ENCODE measurements at places on chromosomes 2 and 18.

DNA sequence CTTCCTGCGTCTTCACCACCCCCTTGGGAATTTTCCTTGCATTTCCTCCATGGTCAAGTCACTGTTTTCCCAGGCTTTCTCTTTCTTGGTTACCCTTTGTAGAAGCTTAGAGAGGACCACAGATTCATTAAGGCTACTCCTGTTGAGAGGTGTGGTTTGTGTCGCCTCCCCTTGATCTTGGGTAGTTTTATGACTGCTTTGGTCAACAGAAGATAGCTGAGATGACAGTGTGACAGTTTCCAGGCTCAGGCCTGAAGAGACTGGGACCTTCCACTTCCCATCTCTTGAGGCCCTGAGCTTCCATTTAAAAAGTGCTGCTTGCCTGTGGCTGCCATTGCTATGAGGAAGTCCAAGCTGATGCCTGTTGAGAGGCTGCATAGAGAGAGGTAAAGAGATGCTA, 5.4 kb downstream of the ACOXL start:
- no peak for DNase-seq

GRCh38 chr2:192899466-192899865, 704.7 kb upstream of the TMEFF2 start:
- no peak for DNase-seq

DNA sequence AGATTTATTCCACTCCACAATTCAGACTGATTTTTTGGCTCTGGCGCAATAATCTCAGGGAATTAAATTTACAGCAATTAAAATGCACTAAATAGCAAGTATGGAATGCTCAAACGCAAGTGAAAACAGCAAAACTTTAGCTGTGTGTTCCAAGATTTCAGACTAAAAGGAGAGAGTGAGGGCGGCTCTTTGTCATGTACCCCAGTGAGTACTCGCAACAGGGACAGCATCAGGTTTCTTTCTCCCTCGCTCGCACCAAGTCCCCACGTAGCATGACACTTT, 1.1 kb downstream of the ROCK2 start:
- DNase-seq: no peak

- DNase-seq: no peak
Measured at GRCh38 chr18:55385770-55386169, 202.2 kb downstream of the TCF4 start.

DNA sequence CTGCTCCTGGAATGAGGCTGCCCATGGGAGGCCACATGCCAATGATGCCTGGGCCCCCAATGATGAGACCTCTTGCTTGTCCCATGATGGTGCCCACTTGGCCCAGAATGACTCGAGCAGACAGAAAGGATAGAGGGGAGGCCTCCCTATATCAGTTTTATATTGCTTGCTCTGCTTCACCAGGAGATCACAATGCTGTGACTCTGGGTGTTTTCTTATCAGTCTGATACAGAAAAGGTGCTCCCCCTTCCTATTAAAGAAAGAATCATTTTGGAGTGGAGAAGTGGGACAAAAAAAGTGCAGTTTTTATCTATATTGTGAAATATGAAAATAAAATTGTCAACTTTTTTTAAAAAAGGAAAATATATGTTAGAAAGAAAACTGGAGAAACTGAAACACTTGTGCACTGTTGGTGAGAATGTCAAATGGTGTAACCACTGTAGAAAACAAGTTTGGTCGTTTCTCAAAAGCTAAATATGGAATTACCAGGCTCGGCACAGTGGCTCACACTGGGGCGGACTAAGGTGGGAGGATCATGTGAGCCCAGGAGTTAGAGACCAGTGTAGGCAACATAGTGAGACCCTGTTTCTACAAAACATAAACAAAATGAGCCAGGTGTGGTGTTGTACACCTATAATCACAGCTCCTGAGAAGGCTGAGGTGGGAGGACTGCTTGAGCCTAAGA, 21.8 kb downstream of the LPIN2 start:
- no peak for DNase-seq

- DNase-seq: no peak
Measured at GRCh38 chr18:5969989-5970403, 74.7 kb upstream of the TMEM200C start.

DNA sequence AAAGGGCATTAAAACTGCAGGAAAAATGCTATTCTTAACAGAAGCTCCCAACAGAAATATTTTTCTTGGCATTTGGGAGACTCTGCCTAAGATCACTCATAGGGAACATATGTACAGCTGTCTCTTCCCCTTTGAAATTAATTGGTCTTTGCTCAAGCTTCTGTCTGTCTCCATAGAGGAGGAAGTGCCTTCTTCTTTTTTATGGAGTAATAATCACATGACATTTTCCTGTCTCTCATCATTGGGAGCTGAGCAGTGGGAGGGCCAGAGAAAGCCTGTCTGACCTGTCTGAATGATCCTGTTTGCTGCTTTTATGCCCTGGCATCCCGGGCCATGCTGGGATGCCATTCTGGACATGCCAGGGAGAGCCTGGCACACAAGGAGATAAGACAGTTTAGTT, 145.6 kb downstream of the AQP4 start:
- no peak for DNase-seq
